ENCODE measurements at places on chromosomes 13 and 19. TPM values are rescaled to one million over a fixed set of nuclear protein-coding genes. Genes with fewer than 3 reads are reported as not detected.

Gene DLL3
- total RNA-seq = 1.7 TPM

GRCh38 chr19:32718286-32718685 is 1.3 kb upstream of the TDRD12 start:
- no peak for DNase-seq

DNA sequence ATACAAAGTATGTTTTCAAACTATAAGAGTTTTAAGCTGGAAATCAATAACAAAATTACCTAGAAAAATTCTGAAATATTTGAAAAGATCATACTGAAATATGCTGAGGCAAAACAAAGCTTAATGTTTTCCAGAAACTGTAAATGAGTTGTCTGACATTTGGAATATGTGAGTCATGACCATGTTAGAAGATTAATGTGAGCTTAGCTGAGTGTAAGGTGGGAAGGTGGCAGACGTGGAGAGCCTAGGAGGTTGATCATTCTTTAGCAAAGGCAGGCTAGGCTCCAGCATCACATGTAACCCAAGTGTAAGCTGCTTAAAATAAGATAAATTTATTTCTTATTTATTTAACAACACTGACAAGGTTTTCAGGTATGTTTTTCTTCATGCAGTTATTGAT is 2086.1 kb upstream of the PCDH20 start:
- no peak for DNase-seq

GRCh38 chr13:43297967-43298678 is 274.7 kb downstream of the DNAJC15 start:
- DNase-seq = no peak

DNA sequence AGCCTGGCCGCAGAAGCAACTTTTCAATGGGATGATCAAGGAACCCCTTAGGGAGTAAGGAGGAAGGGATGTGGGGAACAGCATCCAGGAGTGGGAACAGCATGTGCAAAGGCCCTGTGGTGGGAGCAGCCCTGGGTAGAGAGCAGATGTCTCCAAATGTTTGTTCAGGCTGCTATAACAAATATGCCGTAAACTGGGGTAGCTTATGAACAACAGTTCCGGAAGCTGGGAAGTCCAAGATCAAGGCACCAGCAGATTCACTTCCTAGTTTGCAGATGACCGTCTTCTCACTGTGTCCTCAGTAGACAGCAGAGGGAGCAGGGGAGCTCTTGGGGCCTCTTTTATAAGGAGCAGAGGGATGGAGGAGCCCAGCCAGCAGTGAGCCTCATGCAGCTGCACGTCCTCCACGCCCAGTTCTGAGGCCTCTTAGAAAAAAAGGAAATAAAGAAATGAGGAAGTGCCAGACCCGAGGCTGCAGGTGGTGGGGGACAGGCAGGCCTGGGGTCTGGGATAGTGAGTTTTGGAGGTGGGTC is 4.2 kb upstream of the LRRC25 start:
- peak; percentile 60 for DNase-seq

Gene CCDC8
- total RNA-seq = 94.6 TPM

GRCh38 chr19:41310033-41310831 is at the start of gene CCDC97:
TSS of gene CCDC97 (plus strand) at chr19:41310172. CDS start at chr19:41310311, 139 bp downstream.
- DNase-seq = peak; percentile 83

DNA sequence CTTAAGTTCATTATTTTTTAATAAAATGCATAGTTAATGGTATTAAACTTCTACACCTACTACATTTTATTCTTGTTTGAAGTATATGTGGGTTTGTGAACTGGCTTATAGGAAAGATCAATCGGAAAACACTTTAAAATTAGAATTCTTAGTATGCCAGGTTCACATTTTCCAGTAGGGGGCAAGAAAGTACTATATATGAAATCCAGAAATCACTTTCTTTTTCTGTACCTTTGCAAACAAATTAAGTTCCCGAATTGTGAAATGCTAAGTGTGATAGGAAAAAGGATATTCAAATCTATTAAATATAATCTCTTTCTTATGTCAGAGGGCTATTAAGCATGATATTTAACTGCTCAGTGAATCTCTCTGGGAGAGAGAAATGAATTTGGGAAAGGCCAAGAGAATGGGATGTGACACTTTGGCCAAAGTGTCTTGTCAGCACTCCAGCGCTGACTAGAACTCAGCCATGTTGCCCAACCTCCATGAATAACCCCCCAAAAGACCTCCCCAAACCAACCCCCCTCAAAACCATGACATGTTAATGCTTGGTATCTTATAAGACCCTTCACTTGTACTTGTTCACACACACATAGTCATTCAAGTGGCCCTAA is 122.6 kb upstream of the SLC10A2 start:
- peak; percentile 23 for DNase-seq

GRCh38 chr13:25095851-25096453 is at the start of gene PABPC3:
TSS of gene PABPC3 (plus strand) at chr13:25096136. CDS start at chr13:25096199, 63 bp downstream.
- DNase-seq = no peak

Gene MED26
- total RNA-seq = 8.8 TPM

Gene FFAR1
- not detected for total RNA-seq

Gene ADGRE2
- 0.83 TPM for total RNA-seq

DNA sequence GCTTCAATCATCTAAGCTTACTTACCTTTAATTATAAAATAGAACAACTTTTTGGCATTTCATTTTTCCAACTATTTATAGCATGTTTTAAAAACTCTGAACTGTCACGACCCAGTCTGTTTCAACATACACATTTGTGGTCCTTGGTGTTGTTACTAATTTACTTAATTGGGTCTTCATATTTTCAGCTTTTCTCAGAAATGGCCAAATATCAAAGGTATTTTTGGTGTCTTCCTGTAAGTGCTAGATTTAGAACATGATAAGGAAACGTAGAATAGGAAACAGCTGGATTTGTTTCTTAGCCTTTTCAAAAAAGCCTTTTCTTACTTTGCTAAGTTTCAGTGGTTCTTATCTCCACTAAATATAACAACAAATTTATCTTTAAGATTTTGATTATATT is 11.4 kb downstream of the LPAR6 start:
- no peak for DNase-seq

DNA sequence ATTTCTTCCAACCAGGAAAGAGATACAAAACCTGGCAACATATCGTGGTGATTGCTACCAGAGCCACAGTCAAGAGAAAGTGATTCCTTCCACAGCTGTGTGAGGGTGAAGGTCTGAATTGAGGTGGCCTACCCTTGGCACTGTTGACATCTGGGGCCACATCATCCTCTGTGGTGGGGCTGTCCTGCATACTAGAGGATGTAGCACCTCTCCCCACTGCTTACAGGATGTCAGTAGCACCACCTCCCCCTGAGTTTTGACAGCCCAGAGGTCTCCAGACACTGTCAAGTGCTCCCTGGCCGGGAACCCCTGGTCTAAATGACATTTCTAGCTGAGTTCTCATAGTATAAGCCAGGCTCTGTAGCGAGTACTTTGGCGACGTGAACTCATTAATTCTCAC is 15.5 kb downstream of the PTGER1 start:
- no peak for DNase-seq

GRCh38 chr19:29966588-29967249 is 24.7 kb downstream of the URI1 start:
- DNase-seq = no peak

GRCh38 chr19:15247107-15248014 is 15.1 kb upstream of the EPHX3 start:
- no peak for DNase-seq

DNA sequence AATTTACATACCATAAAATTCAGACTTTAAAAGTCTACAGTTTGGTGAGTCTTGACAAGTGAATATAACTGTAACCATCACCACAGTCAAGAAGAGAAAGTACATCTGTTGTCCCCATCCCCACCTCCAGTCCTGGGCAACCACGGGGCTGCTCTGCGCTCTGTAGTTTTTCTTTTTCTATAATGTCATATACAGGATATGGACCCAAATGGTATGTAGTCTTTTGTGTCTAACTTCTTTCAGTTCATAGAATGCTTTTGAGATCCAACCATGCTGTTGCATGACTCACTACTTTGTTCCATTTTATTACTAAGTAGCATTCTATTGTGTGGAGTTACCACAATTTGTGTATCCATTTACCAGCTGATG is 103.9 kb downstream of the DOCK9 start:
- DNase-seq = no peak

DNA sequence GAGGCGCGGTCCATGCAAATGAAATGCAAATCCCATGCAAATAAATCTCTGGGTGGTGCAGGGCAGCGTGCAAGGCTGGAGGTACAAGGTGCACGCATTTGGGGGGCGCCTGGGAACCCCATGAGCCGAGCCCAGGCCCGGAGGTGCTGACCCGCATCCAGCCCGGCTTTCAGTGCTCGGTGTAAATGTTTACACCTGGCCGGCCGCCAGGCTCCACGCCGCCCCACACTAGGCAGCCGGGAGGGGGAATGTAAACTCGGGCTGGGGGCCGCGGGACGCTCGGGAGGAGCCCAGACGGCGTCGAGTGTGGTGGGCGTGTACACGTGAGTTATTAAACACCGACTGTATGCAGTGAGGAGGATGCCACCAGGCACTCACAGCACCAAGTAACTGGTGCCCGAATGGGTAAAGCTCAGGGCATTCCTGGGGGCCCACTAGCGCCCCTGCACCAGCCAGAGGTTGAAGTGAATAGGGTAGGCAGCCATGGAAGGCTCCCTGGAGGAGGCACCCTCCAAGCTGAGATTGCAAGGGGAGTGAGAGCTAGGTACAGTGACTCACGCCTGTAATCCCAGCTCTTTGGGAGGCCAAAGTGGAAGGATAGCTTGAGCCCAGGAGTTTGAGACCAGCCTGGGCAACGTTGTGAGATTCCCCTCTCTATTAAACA is 17.2 kb downstream of the FUT6 start:
- no peak for DNase-seq

DNA sequence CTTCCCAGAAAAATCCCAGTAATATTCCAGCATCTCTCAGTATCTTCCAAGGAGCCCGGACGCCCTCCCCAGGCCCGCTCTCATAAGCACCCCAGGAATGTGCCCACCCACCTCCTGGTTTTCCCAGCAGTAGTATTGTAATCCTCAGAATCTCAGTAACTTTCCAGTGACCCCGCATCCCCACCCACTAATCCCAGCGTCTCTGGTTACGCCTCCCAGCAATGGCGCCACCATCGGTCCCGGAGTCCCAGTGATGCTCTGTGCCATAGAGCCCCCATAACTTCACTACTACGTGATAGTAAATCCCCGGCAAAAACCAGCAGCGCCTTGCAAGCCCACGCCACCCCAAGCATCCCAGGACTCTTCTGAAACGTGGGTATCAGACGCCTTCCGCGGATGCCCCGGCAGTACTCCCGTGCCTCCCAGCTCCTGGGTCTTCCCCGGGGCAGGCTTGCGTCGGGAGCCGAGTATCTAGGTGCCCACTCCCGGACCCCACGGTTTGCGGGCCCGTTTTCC is 928 bp upstream of the PNPLA6 start:
- DNase-seq = peak; percentile 36

Gene ADGRE3
- total RNA-seq = not detected

Gene MIPEP
- total RNA-seq = 14.8 TPM

DNA sequence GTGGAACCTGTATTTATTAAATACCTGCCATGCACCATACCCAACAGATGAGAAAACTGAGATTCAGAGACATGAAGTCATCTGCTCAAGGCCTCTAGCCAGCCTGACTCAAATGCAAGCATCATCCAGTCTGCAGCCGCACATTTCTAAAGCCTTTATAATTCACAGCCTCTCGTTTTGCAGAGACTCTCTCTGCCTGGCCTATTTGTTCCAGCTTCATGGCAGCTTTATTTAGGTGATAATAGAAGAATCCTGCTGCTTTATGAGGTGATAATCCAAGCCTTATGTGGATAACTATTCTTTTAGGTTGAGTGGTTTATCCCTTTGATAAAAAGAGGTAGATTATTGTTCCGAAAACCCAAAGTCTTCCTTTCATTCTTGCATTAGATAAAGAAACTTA is 58.4 kb downstream of the OXGR1 start:
- DNase-seq = no peak

- DNase-seq = peak; percentile 2
Observed at GRCh38 chr13:65638572-65639168, 1591.5 kb downstream of the PCDH9 start.

- DNase-seq = no peak
Observed at GRCh38 chr13:58126496-58126895, 495.0 kb downstream of the PCDH17 start.

- DNase-seq = no peak
Observed at GRCh38 chr19:8023371-8023770, 17.9 kb upstream of the ELAVL1 start.

Gene ZNF558
- total RNA-seq = 38.3 TPM

Gene CPB2
- total RNA-seq = not detected

- DNase-seq = no peak
Observed at GRCh38 chr19:32222556-32222955, 122.9 kb upstream of the ZNF507 start.

GRCh38 chr19:49988433-49988832 is 27.5 kb upstream of the SIGLEC11 start:
- DNase-seq = peak; percentile 35

- DNase-seq = peak; percentile 79
Observed at GRCh38 chr19:1746401-1747284, 6.7 kb upstream of the ONECUT3 start.

DNA sequence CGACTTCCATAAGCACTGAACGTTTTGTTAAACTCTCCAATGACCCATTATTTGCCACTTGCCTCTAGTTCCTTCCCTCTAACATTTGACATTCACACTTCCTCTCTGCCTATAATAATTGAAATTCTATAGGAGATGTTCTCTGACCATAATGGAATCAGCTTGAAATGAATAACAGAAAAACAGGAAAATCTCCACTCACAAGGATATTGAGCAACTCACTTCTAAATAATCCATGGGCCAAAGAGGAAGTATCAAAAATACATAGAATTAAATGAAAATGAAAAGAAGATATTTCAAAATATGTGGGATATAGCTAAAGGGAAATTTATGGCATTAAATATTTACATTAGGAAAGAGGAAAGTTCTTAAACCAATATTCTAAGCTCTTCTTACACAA is 3.4 kb upstream of the FCGBP start:
- DNase-seq = no peak

DNA sequence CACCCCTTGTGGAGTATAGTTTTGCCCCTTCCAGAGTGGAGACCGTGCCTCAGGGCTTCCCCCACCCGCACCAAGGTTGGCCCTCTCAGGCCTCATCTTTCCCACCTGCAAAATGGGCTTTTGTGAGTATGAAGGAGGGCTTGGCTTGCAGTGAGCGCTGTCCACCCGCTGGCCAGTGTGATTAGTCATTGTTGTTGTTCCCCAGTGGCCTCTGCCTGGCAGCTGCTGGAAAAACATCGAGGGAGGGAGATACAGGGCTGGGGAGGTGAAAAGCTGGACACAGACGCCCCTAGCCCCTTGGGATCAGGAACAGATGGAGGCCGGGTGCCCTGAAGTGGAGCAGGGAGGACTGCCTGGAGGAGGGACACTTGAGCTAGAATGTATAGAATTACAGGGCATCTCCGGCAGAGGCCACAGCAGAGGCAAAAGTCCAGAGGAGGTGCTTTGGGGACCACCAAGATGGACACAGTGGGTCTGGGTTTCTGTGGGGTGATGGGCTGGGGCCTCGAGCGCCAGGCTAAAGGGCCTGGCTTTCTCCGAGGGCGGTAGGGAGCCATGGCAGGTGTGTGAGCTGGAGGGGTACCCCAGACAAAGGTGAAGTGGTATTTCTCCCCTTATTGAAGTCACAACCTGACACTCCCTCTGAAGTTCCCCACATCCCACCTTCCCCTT is 3.9 kb upstream of the IL12RB1 start:
- DNase-seq = no peak

Gene RDH8
- total RNA-seq = not detected
